Fibroblast of skin of back (primary cell): ENCODE measurements at places on chromosomes 7 and 10.

- DNase-seq: peak; percentile 65
Measured at GRCh38 chr10:63799521-63800300, 278.5 kb downstream of the REEP3 start.

GRCh38 chr7:101911800-101912715 lies 94.6 kb downstream of the CUX1 start:
- no peak for DNase-seq

- DNase-seq: no peak
Measured at GRCh38 chr10:97059006-97059871, 126.5 kb downstream of the SLIT1 start.

DNA sequence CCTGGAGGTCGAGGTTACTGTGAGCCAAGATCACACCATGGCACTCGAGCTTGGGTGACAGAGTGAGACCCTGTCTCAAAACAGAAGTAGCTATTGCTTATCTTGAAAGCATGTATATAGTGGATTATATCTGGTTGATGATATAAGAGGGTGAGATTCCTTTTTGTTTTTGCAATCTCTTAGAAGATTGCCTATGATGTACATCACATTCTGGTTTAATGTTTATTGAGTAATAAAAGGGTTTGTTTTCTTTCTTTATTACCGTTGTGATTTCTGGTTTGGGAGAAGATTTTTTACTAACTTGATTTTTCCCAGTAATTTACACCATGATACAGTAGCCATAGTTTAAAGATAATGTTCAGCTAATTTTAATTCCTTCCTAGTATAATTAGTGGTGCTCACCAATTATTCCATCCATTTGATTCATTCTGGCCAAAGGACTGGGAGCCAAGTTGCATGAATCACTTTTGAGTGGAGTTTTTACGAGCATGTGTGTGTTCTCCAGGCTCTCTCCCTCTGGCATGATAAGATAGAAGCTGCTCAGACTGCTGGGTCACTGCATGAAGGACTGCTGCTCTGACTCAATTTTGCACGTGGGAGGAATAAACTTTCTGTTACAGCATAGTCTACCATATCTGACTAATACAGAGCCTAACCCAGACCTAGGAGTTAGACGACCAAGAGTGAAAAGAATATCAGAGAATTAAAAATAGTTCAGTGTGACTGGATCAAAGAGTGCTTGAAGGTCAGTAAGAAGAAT lies 13.5 kb upstream of the TSPAN13 start:
- peak; percentile 90 for DNase-seq

DNA sequence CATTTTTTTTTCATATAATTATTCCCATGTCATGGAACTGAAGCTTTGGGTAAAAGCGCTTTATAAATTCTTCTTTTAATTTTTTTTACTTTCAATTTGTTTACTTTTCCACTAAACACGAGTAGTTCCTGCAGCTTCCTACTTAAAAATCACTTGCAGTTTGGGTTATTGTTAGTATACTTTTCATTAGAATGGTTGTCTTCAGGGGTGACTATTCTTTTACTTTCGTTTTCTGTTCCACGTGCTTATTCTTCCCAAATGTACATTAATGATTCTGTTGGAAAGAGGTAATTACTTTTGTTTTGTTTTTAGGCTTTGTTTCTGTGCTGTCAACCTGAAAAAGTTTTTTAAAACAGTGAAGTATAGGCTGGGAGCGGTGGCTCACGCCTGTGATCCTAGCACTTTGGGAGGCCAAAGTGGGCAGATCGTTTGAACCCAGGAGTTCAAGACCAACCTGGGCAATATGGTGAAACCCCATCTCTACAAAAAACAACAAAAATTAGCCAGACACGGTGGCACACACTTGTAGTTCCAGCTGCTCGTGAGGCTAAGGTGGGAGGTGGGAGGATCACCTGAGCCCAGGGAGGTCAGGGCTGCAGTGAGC lies 5.2 kb upstream of the CFAP69 start:
- no peak for DNase-seq

GRCh38 chr10:101094121-101094879 lies 32.5 kb downstream of the KAZALD1 start:
- no peak for DNase-seq

DNA sequence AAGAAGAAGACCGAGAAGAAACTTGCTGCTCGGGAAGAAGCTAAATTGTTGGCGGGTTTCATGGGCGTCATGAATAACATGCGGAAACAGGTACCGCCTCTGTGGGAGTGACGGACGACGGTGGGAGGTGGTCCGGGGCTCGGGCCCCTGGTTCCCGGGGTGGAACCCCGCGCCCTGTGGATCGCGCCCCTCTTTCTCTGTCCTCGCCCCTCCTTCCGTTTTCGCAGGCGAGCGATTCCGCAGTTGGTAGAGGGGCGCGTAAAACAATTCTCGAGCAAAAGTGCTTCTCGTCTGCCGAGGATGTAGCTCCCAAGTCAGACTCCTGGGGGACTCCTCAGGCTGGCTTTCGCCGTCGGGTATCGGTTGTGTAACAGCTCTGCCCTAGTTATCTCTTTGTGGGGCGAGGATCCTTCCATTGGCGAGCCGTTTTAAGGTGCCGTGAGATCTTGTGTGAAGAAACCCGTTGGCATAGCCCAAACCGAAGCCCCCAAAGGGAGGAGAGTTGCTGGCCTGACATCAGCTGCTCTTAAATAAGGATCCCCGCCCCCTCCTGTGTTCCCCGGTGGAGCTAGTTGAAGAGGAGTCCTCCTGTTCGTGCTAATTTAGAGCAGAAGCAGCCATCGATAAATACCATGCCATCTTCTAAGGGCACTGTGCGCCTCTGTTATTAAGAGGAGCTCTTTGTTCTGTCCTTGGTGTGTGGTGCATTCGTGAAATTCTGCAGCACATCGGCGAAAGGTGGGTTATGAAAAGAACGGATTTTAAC lies 655 bp downstream of the KLHL7 start:
- DNase-seq: peak; percentile 54

- no peak for DNase-seq
Measured at GRCh38 chr10:89643431-89643811, 1.6 kb downstream of the PANK1 start.

GRCh38 chr7:32091608-32092210 lies 21.5 kb upstream of the PDE1C start:
- DNase-seq: no peak
